Dermis microvascular lymphatic vessel endothelial cell (primary cell): ENCODE measurements at places on chromosomes 3 and 15.

- no peak for DNase-seq
Observed at GRCh38 chr3:33039628-33040027, 57.3 kb downstream of the GLB1 start.

GRCh38 chr15:93028632-93029213, 60.3 kb downstream of the RGMA start:
- no peak for DNase-seq

GRCh38 chr3:110974902-110975301, 96.7 kb upstream of the NECTIN3 start:
- no peak for DNase-seq

- DNase-seq, result no peak
Observed at GRCh38 chr15:68497206-68497910, 65.4 kb upstream of the ITGA11 start.

DNA sequence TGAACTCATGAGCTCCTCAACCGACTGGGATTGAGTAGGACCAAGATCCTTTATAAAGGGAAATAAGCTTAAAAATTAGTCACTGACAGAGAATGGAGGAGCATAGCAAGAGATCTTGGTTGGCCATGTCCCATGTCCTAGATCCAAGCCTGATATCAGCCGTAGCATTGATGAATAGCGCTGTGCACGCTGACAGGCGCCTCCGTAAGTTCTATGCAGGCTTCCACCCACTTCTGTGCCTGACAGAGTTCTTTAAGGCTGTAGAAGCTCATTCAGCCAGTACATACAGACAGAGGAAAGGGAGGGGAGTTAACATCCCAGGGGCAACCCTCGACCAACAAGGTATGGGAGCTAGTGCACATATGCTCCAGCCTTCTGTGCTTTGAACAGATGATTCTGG, 251.7 kb upstream of the TBC1D5 start:
- DNase-seq, result no peak

DNA sequence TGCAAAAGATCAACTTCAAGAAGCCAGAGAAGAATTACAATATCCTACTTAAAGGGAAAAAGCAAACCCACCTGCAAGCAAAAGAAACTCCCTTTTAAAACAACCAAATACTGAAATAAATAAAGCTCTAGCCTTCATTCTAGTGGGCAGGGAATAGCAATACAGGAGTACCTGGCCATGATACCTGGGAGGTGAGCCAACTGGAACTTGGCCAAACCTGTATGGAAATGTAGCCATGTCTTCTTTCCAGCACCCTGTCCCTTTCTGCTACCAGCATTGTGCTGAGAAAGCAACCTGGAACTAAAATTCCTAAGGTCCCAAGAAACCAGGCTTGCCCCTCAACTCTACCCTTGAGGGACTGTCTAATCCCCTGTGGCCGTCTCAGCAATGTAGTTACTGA, 530.0 kb downstream of the EPHB1 start:
- DNase-seq, result no peak

GRCh38 chr3:111723293-111724215, 128.4 kb upstream of the ZBED2 start:
- peak; percentile 72 for DNase-seq
